Uterus (tissue), 4 donors: ENCODE measurements at places on chromosomes 4 and X. TPM values are rescaled to one million over a fixed set of nuclear protein-coding genes. Genes with fewer than 3 reads are reported as not detected.

The GABRG1 gene
- not detected for total RNA-seq

The PSAPL1 gene
- not detected for total RNA-seq

The HTN3 gene
- not detected for total RNA-seq

The HAUS3 gene
- total RNA-seq, result 12.9 TPM

The PCYT1B gene
- total RNA-seq, result 2.0 TPM

The GNRHR gene
- not detected for total RNA-seq

The UGT2B15 gene
- not detected for total RNA-seq

The HTR2C gene
- not detected for total RNA-seq

The TMEM150C gene
- 8.2 TPM for total RNA-seq

The ACE2 gene
- total RNA-seq, result not detected

The UGT2A2 gene
- not detected for total RNA-seq

The AFM gene
- total RNA-seq, result not detected

The MAGEE2 gene
- not detected for total RNA-seq
